Activated CD4-positive, alpha-beta T cell treated with anti-CD3 and anti-CD28 coated beads for 48 hours (primary cell): ENCODE measurements at places on chromosomes 4 and X.

DNA sequence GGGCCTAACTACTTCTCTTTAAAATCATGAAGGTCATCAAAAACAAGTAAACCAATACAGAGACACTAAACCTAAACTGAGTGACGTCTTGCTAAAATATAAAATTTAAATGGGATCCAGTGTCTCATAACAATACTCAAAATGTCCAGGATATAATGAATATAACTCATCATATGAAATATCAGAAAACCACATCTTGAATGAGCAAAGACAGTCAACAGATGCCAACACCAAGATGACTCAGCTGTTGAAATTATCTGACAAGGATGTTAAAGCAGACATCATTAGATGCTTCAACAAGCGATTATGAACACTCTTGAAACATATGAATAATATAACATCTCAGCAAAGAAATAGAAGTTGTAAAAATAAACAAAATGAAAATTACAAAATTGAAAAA lies 8.3 kb downstream of the NAP1L2 start:
- no peak for DNase-seq

DNA sequence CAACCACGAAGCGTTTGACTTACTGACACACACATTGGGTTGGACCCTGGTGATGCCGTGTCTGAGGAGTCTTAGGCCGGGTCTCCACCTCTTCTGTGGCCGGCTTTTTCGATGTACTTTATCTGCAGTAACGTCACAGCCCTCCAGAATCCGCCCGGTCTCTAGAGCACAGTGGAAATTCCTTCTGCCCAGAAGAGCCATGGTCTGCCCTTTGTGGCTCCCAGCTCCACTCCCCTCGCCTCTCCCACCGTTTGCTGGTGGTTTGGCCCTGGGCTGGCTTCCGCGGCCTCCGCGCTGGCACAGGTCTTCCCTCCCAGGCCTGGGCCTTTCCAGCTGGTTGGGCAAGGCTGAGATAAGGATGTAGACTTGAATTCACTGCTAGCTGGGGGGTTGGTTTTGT lies 4.3 kb downstream of the MAEA start:
- no peak for DNase-seq

GRCh38 chr4:53592122-53592521 lies 836 bp upstream of the LNX1 start:
- DNase-seq, result no peak

- DNase-seq, result no peak
These were observed 485 bp downstream of the AADAT start for GRCh38 chr4:170089274-170089667.

DNA sequence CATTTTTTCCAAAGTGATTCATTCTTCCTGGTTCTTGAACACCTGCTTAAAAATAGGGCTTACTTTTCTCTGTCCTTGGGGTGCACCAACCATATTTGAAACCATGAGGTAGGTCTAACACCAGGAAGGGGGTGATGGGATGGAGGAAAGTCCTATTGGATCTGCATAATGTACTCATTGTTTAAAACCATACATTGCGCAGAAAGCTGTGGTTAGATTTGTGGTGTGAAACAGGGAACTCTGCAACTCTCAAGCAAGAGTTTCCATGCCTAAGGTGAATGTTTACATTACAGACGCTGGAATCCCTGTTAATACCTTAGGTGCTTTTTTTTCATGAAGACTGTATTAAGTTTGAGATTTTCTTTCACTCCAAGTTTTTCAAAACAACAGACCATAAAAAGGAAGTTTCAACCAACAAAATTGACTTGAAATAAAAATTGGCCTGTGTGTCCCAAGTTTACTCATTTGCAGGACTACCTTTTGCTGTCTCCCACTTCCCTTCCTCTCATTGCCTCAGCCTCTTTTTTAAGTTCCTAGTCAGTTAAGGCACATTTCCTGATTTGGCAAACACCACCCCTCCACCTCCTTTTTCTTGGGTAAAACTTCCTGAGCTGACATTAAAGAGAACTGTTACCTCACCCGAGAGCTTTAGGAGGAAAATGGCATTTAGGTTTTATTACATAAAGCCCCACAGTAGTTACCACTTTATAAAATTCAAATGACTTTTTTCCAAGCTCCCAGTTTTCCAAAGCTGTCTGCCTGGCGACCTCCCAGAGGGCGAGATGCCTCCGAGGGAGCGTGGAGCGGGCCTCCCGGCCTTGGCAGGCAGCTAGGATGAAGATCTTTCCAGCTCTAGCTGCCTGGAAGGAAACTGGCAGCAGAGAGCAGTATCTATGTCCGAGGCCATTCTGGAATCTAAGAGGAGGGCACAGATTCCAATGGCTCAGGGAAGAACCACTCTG lies 47.9 kb upstream of the RBPJ start:
- no peak for DNase-seq

- DNase-seq, result no peak
These were observed 808 bp downstream of the HUWE1 start for GRCh38 chrX:53685711-53686110.

- peak; percentile 55 for DNase-seq
These were observed 28.8 kb downstream of the PPP2R3B start for GRCh38 chrX:357693-358471.

DNA sequence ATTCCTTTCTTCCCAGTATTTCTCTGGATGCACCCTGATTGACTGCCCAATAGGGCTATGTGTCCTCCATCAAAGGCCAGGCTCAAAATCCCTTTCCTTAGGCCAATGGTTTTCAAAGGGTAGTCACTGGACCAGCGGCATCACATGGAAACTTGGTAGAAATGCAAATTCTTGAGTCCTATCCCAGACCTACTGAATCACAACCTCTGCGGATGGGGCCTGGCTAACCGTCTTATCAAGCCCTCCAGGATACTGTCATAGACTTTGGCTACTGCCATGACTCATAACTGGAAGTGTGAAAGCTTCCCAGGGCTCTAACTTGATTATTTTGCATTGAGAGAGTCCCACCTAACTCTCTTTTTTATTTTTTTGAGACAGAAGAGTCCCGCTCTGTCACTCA lies 71.9 kb upstream of the TFDP3 start:
- no peak for DNase-seq

DNA sequence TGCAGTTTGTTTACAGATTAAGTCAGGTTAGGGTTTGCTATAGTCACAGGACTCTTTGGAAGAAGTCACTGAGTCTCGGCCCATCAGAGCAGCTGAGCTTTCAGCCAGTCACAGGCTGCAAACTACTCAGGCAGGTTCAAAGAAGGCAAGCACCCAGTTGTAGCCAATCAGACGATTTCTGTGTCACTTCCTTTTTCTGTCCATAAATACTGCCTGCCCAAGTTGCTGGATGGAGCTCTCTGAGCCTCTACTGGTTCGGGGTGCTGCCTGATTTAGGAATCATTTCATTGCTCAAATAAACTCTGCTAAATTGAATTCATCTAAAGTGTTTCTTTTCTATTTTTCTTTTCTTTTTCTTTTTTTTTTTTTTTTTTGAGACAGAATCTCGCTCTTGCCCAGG lies 7.3 kb upstream of the SH3BP2 start:
- peak; percentile 57 for DNase-seq

GRCh38 chrX:51598899-51599298 lies 19.8 kb downstream of the CENPVL3 start:
- DNase-seq, result no peak

DNA sequence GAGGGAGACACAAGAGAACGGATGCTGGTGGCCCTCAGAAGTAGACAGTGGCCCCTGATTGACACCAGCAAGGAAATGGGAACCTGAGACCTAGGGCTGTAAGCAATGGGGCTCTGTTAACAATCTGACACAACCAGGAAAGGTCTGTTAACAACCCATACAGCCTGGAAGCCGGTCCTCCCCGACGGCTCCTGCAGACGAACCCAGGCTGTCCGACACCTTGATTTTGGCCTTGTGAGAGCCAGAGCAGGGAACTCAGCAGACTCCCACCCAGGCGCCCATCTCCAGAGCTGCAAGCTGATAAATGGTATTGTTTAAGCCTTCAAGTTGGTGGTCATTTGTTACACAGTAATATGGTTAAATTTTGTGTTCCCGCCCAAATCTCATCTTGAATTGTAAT lies 10.2 kb upstream of the CYTL1 start:
- no peak for DNase-seq

DNA sequence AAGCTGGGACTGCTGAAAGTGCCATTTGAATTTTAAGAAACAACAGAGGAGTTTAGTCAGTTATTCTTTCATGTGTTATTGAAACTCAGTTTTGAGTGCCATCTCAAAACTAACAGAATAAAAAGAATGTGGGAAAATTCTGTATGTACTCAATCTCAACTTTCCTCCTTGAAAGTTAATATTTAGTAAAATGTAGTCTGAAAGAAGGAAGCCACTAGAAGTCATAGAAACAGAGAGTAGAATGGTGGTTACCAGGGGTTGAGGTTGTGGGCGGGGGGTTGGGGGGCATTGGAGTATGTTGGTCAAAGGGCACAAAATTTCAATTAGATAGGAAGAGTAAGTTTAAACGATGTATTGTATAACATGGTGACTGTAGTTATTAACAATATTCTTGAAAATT lies 628.3 kb upstream of the MAGEB2 start:
- no peak for DNase-seq

DNA sequence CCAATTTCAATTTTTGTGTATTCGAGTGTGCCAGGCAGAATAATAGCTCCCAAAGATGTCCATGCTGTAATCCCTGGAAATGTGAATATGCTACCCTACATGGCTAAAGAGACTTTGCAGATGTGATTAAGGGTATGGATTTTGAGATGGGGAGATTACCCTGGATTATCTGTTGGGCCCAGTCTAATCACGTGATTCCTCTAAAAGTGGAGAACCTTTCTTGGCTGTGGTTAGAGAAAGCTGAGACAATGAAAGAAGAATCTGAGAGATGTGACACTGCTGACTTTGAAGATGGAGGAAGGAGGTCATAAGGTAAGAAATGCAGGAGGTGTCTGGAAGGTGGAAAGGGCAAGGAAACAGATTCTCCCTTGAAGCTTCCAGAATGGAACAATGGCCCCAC lies 503.5 kb upstream of the PITX2 start:
- DNase-seq, result no peak

DNA sequence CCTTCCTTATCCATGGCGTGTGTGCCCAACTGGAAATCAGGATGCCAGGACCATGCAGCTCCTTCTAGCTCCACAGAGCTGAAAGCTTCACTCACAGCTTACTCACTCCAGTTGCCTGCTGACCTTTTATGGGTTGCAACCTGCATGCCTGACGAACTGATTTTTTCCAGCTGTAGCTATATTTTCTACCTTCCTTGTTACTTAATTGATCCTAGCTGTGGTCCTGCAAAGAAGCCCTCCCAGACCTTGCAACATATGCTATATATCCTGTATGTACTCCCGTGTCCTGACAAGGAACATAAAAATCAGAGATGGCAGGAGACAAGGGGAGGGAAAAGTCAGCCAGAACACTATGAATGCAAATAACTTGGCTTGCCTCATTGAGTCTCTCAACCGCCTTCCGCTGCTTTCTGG lies 135.3 kb upstream of the LDB2 start:
- no peak for DNase-seq

DNA sequence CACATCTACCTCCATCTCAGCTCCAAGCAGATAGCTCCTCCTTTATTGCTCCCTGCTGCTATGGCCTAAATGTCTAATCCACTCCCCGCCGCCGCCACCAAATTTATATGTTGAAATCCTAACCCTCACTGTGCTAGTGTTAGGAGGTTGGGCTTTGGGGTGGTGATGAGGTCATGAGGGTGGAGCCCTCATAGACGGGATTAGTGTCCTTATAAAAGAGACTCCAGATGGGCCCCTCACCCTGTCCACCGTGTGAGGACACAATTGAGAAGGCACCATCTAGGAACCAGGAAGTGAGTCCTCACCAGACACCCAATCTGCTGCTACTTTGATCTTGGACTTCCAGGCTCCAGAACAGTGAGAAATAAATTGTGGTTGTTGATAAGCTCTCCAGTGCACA lies 13.6 kb upstream of the TBC1D14 start:
- DNase-seq, result no peak

- peak; percentile 52 for DNase-seq
These were observed 3.6 kb downstream of the MID1IP1 start for GRCh38 chrX:38804682-38805431.
